ENCODE measurements at places on chromosomes 5 and 9. TPM values are rescaled to one million over a fixed set of nuclear protein-coding genes. Genes with fewer than 3 reads are reported as not detected.

Gene LRRC19
- not detected for total RNA-seq

Gene OR1J2
- total RNA-seq, result not detected

Gene KCNN2
- 6.8 TPM for total RNA-seq

Gene EGFLAM
- 5.7 TPM for total RNA-seq

Gene TEK
- total RNA-seq, result 22.7 TPM

Gene PHF24
- total RNA-seq, result 0.07 TPM

Gene C9
- not detected for total RNA-seq

Gene TGFBI
- 42.9 TPM for total RNA-seq

Gene PCDHGA2
- total RNA-seq, result 5.8 TPM

Gene SPATA31A3
- total RNA-seq, result not detected

Gene SPATA31C1
- total RNA-seq, result not detected

Gene C1QTNF3
- total RNA-seq, result 11.6 TPM

Gene TAF11L10
- not detected for total RNA-seq

Gene PCDHA12
- total RNA-seq, result 0.08 TPM

Gene MAP3K1
- 7.2 TPM for total RNA-seq

Gene ADRA1B
- total RNA-seq, result 1.5 TPM

Gene RNF183
- not detected for total RNA-seq

Gene EPB41L4B
- 14.6 TPM for total RNA-seq

Gene IL4
- not detected for total RNA-seq

Gene FAM153A
- total RNA-seq, result 1.1 TPM

Gene PCDHA10
- 0.22 TPM for total RNA-seq

Gene GRM6
- not detected for total RNA-seq

Gene PCDHA2
- not detected for total RNA-seq

Gene PCDHAC1
- 0.08 TPM for total RNA-seq

Gene CNTFR
- 7.1 TPM for total RNA-seq

Gene FOXD4
- not detected for total RNA-seq

Gene ZNF658
- 6.8 TPM for total RNA-seq

Measured in heart left ventricle (tissue), 16 donors.